ENCODE measurements at places on chromosomes 4 and X.
A peak's percentile ranks its signal among the peaks of the same experiment; 100 is the strongest.

DNA sequence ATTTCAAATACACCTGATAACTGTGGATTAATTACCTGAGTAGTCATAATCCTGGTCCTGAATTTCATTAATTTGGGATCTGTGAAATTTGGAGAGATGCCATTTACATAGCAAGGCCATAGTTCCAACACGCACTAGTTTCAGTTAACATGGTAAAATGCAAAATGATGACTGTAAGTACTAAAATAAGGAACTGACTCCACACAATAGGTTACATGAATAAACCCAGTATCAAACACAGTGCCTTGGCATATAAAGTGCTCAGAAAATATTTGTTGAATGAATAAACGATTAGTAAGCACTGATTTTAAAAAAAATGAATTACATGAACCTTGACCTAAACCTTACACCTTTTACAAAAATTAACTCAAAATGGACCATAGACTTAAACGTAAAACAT lies 9.0 kb downstream of the FBXO8 start:
- DNase-seq: no peak

GRCh38 chr4:99293357-99293756 lies 2.6 kb upstream of the ADH1A start:
- DNase-seq: no peak

DNA sequence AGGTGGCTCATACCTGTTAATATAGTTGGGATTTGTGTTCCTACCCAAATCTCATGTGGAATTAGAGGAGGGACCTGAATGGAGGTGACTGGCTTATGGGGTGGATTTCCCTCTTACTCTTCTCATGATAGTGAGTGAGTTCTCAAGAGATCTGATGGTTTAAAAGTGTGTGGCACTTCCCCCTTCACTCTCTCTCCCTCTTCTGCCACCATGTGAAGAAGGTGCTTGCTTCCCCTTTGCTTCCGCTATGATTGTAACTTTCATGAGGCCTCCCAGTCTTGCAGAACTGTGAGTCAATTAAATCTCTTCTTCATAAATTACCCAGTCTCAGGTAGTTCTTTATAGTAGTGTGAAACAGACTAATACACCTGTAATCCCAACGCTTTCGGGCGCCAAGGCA lies 28.3 kb upstream of the WDR19 start:
- DNase-seq: no peak

DNA sequence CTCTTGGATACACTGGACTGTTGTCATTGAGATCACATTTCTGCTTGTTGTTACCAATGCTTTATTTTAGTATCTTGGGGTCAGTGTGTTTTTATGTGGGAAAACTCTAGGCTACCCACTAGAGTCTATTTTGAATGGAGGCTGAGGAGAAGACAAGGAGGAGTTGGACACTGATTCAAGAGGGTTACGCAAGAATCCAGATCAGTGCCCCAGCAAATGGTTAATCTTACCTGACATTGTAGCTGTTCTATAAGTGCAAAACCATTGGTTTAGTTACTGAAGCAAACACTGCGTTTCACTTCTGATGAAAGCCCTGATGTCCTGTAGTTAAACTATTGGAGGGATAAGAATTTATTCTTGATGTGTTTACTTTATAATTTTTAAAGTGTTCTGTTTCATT lies 331.1 kb upstream of the NR3C2 start:
- no peak for DNase-seq

GRCh38 chr4:156036496-156036895 lies 82.8 kb upstream of the CTSO start:
- no peak for DNase-seq

GRCh38 chrX:44873415-44874276 lies 658 bp downstream of the KDM6A start:
- DNase-seq: peak; percentile 46

GRCh38 chr4:112726041-112726440 lies 89.1 kb downstream of the LARP7 start:
- no peak for DNase-seq

GRCh38 chrX:119669424-119670037 lies 23.4 kb downstream of the SEPTIN6 start:
- DNase-seq: peak; percentile 76

DNA sequence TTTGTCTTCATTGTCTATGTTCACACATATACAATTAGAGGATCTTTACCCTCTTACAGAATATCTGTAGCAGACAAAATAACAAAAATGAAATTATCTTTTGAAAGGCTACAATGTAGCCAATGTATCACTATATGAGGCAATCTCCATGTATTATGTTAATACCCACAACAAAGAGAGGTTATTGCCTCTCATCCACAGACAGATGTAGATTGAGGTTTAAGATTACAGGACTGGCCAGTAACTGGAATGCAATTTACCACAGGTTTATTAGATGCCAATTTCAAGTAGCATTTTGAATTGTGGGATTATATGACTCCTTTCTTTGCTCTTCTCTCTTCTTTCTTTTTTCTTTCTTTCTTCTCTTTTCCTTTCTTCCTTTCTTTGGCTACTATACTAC lies 242.6 kb downstream of the ANKRD50 start:
- DNase-seq: no peak

DNA sequence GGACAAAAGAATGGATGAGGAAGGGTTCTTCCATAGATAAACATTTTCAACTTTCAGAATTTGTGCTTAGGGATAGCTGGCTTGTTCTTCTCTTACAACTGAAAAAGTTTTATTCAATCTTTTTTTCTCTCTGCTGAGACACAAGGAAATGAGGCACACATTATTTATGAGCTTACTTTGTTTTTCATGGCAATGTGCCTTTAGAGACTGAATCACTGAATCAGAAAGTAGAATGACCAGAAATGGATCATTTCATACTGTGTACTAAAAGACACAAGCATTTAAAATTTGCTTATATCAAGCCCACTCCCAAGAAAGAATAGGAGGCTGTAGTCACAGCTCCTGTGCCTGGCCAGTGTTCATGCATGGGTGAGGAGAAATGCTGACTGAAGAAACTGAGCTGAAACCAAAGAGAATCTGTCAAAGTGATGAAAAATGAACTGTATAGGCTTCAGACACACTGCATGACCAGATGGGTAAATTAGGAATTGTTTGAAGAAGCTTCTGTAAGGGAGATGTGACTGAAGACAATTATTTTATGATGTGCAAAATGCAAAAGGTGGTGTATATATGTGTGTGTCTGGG lies 413.8 kb downstream of the RAPGEF2 start:
- no peak for DNase-seq

GRCh38 chr4:136227315-136227714 lies 1305.0 kb downstream of the PCDH18 start:
- DNase-seq: no peak

DNA sequence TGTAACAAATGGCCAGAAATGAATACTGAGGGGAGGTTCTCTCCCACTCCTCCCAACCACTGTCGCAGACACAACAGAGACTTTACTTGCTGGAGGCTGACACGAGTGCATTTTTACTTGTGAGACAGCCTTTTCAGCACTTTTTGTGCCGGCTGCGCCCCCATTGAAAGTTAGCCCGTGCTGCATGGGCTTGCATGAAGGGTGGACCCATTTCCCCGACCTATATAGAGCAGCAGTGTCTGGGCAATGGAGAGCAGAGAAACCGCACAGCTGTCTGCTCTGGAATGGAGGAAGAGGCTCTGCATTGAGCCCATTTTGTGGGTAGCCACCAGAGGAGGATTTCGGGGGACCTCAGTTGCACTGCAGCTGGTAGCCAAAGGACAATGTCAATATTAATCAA lies 208.8 kb downstream of the UGT8 start:
- no peak for DNase-seq

- no peak for DNase-seq
These were observed 2.7 kb downstream of the CRMP1 start for GRCh38 chr4:5890063-5890727.

DNA sequence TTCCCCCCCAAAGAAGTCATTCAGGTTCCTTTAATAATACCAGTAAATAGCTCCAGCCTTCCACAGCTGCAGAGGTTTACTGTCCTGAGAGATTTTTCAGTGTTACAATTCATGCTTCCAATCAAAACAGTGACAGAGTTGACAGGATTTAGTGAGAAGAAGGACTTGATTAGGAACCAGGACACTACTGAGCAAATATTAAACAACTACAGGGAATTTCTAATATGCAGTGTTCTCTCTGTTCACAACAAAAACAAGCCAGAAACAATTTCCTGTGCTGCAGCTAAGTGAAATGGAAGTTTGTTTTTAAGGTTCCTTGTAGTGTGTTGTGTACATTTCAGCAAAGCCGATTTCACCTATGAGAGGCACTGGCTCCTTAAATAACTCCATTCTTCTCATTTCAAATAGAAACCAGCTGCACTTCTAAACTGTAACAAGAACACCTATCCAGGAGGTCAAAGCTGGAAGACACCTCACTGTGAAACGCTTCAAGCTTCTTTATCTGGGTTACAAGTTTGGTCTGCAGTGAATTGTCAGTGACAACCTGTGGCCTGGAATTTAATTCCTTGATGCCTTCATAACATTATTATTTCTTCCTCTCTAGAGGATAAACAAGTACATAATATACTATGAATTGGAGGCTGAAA lies 149.3 kb downstream of the RASL11B start:
- peak; percentile 20 for DNase-seq

- DNase-seq: no peak
These were observed 125.7 kb downstream of the SH3KBP1 start for GRCh38 chrX:19761554-19762295.

GRCh38 chr4:61638591-61638990 lies 438.5 kb downstream of the ADGRL3 start:
- DNase-seq: peak; percentile 39

GRCh38 chr4:1338752-1339414 lies 8.1 kb upstream of the UVSSA start:
- no peak for DNase-seq

DNA sequence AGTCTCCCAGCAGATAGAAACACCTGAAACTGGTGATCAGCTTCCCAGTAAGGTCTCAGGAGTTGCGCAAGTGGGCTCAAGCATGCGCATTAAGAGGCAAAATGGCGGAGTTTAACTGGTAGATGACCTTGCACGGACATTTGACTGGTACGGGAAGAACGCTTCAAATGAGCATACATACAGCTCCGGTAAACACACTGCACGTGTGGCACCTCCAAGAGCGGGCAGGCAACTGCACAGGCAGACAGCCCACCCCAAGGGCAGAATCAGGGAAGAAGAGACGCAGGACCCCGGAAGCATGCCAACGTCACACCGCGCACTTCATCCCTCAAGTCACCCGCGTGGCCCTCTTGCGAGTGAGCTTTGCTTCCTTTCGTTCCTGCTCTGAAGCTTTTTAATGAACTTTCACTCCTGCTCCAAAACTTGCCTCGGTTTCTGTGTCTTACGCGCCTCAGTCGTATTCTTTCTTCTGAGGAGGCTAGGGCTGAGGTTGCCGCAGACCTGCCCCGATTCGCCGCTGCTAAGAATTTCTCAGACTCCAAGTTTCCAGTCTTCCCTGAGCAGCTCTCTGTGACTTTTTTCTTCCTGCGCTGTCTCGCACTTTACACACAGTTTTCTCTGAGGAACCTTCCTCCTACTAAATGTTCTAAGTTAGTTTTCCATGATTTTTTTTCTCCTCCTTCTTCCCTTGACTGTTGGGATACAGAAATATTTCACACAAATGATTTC lies 180.7 kb upstream of the ZFP42 start:
- peak; percentile 43 for DNase-seq

GRCh38 chrX:43702079-43702524 lies 46.0 kb downstream of the MAOA start:
- no peak for DNase-seq

DNA sequence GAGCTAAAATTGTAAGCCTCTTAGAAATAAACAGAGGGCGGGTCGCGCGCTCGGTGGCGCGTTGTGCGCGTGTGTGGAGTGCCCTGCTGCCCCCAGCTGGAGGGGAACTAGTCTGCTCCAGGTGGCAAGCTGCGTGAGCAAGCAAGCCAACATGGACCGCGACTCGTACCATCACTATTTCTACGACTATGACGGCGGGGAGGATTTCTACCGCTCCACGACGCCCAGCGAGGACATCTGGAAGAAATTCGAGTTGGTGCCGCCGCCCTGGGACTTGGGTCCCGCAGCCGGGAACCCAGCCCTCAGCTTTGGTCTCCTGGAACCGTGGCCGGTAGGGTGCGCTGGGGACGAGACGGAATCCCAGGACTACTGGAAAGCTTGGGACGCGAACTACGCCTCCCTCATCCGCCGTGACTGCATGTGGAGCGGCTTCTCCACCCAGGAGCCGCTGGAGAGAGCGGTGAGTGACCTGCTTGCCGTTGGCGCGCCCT lies 66.1 kb downstream of the DNAAF6 start:
- no peak for DNase-seq

GRCh38 chrX:69493193-69493592 lies 10.9 kb upstream of the NALF2 start:
- no peak for DNase-seq

GRCh38 chr4:40613456-40613855 lies 16.2 kb downstream of the RBM47 start:
- no peak for DNase-seq

DNA sequence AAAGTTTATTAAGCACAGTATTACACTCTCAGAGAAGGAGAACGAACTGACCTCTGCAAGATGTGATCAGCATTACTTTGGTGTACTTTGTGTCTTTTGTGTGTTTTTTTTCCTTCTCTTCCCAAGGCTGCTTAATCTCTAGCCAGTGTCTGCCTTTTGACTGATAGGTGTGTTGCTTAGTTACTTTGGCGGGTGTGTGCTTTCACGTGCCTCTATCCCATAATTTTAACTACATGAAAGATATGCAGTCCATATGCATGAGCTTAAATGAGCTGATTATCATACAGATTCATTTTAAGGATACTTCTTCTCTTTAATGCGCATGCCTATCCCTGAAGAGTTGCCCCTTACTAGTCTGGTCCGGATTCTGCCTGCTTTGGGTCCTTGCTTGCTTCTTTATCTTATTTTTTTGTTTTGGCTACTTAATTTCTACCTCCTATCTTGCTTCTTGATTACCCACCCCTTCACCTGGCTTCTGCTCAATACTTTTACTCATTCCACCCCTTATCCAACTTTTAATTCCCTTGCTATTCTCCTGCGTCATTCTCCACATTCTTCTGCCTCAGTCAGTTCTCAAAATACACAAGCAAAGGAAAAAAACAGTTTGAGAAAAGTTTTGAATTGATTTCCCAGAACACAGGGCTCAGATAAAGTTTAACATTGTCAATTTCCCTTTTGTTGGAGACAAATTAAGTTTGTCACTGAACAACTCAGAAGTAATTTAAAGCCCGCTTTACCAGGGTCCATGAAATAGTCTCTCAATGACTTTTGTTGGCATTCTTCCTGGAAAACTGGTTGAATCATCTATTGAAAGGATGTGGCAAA lies 182.0 kb downstream of the TENT5D start:
- no peak for DNase-seq

DNA sequence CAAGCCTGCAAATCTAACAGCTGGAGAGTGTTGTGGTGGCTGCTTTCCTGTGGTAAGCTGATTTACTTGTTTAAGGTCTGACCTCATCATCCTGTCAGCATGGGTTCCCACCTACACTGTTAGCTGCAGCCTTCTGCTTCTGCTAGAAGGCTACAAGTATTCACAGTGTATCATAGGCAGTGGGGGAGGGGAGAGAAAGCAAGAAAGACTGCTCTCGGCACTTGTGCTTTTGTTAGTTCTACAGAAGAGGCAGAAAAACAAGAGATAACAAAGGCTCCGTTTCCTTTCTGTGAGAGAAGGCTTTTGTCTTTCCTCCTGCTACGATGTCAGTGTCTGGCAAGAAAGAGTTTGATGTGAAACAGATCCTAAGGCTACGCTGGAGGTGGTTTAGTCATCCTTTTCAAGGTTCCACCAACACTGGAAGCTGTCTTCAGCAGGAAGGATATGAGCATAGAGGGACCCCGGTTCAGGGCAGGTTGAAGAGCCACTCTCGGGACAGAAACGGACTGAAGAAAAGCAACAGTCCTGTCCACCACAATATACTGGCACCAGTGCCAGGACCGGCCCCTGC lies at the start of gene KLHL4:
KLHL4 (plus strand) TSS at position 232 of the 571 bp plus-strand sequence; CDS start at position 324, 92 bp downstream.
- peak; percentile 81 for DNase-seq

- DNase-seq: no peak
These were observed 155.0 kb downstream of the MSL3 start for GRCh38 chrX:11913001-11913400.

Measured in fibroblast of villous mesenchyme (primary cell).